ENCODE measurements at places on chromosomes 16 and 17. TPM values are rescaled to one million over a fixed set of nuclear protein-coding genes. Genes with fewer than 3 reads are reported as not detected.

- H3K36me3 ChIP-seq = no peaks in the 10 kb centered on the region
- H3K27me3 ChIP-seq = no peaks in the 10 kb centered on the region
- DNase-seq = no peak
- peak overlapping the region; percentile 88 for H3K4me3 ChIP-seq
- H3K27ac ChIP-seq = no peak overlapping the region
- peaks cover 41% of the 10 kb centered on the region for H3K4me1 ChIP-seq
These were observed 232.7 kb downstream of the MRTFB start for GRCh38 chr16:14303639-14304394.

- DNase-seq = peak; percentile 34
- peak overlapping the region; percentile 60 for H3K4me3 ChIP-seq
- H3K27ac ChIP-seq = peak overlapping the region; percentile 64
- peaks cover 3% of the 10 kb centered on the region for H3K4me1 ChIP-seq
- H3K36me3 ChIP-seq = no peaks in the 10 kb centered on the region
These were observed 307 bp downstream of the CDYL2 start for GRCh38 chr16:80804056-80804525.

- no peak for DNase-seq
- H3K4me1 ChIP-seq = no peaks in the 10 kb centered on the region
- H3K4me3 ChIP-seq = no peak overlapping the region
- H3K27ac ChIP-seq = no peak overlapping the region
- no peaks in the 10 kb centered on the region for H3K27me3 ChIP-seq
- H3K36me3 ChIP-seq = no peaks in the 10 kb centered on the region
These were observed 40.4 kb upstream of the DNAH17 start for GRCh38 chr17:78617511-78618061.

- no peak overlapping the region for H3K4me3 ChIP-seq
- no peak for DNase-seq
- H3K4me1 ChIP-seq = peaks cover 9% of the 10 kb centered on the region
- peaks cover 26% of the 10 kb centered on the region for H3K27me3 ChIP-seq
- no peaks in the 10 kb centered on the region for H3K36me3 ChIP-seq
- no peak overlapping the region for H3K27ac ChIP-seq
These were observed 6.9 kb downstream of the HNF1B start for GRCh38 chr17:37737971-37738370.

DNA sequence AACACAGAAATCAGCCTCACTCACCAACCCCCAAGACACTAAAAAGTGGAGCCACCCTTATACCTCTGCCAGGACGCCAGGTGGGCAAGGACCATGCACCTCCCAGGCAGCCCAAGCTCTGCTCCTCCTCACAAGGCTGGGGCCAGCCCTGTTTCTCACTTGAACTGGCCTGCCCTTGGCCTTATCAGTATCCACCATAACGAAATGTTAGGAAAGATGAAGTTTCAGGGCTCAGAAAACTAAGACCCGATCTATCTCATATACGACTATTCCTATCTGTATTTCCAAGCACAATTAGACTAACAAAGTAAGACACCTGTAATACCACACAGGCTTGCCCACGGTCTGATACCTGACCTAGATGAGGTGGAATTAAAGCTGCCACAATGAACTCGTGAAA, 6.9 kb downstream of the FBXO31 start:
- H3K27ac ChIP-seq = no peak overlapping the region
- no peak for DNase-seq
- H3K27me3 ChIP-seq = no peaks in the 10 kb centered on the region

DNA sequence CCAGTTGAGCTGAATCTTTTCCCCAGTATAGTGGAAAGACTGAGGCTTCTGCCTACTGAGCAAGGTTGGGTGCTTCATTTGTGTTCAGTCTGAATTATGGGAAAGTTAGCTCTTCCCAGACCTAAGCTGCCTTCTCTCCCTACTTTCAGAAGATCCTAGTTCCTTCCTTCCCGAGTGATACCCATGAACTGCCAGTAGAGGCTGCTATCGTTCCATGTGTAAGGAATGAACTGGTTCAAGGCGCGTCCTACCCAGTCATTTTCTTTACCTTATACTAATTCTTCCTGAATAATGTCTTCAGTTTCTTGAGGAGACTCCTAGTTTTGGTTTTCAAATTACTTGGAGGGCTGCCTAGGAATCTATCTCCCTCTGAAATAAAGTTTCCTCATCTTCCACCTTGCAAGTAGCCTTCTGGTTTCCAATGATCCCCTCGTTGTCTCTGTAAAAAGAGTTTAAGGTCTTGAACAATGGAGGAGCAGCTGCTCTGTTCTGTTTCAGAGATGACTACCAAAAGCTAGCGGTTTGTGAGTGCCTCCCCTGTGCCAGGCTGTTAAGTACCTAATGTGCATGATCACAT, 934 bp upstream of the AOC2 start:
- no peak overlapping the region for H3K4me3 ChIP-seq
- H3K36me3 ChIP-seq = peaks cover 75% of the 10 kb centered on the region
- DNase-seq = peak; percentile 58

GRCh38 chr16:77898671-77899211, 110.4 kb downstream of the VAT1L start:
- DNase-seq = no peak
- H3K36me3 ChIP-seq = no peaks in the 10 kb centered on the region
- no peak overlapping the region for H3K4me3 ChIP-seq

GRCh38 chr16:4593086-4593485, 21.6 kb downstream of the UBALD1 start:
- H3K4me1 ChIP-seq = no peaks in the 10 kb centered on the region
- no peak for DNase-seq
- H3K27me3 ChIP-seq = no peaks in the 10 kb centered on the region
- H3K36me3 ChIP-seq = no peaks in the 10 kb centered on the region
- no peak overlapping the region for H3K4me3 ChIP-seq
- H3K27ac ChIP-seq = no peak overlapping the region

The PIK3R6 gene
- total RNA-seq = 0.95 TPM

- peak overlapping the region; percentile 80 for H3K27ac ChIP-seq
- no peaks in the 10 kb centered on the region for H3K27me3 ChIP-seq
These were observed 331.3 kb downstream of the SEC14L1 start for GRCh38 chr17:77471984-77472461.

The MT1A gene
- 0.91 TPM for total RNA-seq

DNA sequence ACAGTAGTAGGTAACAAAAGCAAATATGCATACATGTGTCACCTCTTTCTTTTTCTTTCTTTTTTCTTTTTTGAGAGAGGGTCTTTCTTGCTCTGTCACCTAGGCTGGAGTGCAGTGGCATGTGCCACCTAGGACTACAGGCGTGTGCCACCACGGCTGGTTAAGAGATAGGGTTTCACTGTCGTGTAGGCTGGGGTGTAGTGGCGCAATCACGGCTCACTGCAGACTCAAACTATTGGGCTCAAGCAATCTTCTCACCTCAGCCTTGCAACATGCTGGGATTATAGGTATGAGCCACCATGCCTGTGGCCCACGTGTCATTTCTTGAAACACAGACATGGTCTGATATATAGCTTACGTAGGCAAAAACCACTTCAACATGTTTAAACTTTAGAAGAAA, 397.7 kb upstream of the PMFBP1 start:
- no peaks in the 10 kb centered on the region for H3K36me3 ChIP-seq
- no peak for DNase-seq
- no peaks in the 10 kb centered on the region for H3K4me1 ChIP-seq
- H3K4me3 ChIP-seq = no peak overlapping the region
- no peak overlapping the region for H3K27ac ChIP-seq

Data from heart right ventricle (tissue), 16 donors.